Neural crest cell (in vitro differentiated cells): ENCODE measurements at places on chromosomes 4 and X.
A peak's percentile ranks its signal among the peaks of the same experiment; 100 is the strongest.

DNA sequence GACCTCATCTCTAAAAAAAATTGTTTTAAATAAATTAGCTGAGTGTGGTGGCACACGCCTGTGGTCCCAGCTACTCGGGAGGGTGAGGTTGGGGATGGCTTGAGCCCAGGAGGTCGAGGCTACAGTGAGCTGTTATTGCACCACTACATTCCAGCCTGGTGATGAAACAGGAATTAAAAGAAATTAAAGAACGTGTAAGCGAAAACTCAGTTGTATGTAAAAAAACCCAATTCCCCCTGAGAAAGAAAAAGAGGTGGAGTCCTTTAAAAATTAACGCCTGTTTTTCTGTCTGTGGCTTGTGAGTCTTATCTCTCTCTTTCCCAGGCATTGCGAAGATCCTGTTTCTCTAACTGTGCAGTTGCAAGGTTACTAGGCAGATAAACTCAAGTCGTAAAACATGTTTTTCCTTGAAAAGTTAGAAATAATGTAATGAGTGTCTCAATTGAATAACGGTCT is 22.1 kb downstream of the EPGN start:
- DNase-seq: no peak

GRCh38 chr4:85302756-85303155 is 172.2 kb upstream of the ARHGAP24 start:
- DNase-seq: no peak

GRCh38 chr4:180578175-180578574 is 1665.0 kb upstream of the TENM3 start:
- no peak for DNase-seq

DNA sequence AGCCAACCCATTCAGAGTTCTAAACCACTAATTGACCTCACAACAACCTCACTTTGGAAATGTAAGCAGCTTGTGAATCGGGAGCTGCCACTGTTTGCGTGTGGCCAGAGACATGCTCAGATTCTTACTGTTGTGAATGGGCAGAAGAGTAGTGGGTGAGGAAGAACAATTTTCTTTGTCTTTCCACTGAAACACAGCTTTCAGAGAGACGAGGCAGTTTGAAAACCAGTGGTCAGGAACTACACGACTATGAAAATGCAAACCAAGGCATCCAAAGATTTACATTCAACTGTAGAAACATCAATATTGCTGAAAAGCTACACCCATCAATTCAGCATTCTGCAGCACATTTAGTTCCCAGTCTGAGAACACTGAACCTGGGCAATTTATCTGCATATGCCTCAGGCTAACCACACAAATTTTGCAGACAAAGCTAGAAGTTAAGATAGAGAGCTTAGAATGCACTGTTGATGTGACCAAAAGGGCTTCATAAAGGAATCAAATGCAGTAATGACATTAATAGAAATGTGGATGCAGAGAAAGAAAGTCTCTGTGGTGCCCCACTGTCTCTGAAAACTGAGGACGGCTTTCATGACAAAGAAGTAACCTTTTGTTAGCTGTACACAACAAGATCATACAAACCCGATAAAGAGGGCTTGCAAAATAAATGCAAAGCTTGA is 134.3 kb downstream of the APBB2 start:
- no peak for DNase-seq

DNA sequence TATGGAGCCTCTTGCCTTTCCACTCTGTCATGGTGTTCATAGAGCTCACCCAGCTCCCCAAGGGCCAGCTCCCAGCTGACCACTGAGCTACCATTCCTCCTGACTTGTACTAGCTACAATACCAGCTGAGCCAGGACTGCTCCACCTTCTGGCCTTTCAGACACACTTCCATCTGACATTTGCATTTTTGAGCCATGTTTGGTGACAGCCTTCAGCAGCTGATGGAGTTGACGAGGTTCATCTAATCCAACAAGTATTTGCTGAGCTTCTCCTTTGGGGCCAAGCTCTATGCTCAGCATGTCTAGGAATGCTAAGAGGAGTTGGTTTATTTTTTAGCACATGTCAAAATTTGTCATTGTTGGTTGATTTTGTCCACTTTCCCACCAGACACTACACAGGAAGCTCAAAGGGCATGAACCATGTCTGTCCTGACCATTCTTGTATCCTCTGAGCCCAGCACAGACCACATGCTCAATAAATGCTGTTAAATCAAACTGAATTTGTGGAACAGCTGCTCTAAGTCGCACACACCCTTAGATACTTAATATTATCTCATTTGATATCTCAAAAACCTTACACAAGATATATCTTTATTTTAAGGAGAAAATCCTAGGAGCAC is 142.6 kb upstream of the PPARGC1A start:
- no peak for DNase-seq

DNA sequence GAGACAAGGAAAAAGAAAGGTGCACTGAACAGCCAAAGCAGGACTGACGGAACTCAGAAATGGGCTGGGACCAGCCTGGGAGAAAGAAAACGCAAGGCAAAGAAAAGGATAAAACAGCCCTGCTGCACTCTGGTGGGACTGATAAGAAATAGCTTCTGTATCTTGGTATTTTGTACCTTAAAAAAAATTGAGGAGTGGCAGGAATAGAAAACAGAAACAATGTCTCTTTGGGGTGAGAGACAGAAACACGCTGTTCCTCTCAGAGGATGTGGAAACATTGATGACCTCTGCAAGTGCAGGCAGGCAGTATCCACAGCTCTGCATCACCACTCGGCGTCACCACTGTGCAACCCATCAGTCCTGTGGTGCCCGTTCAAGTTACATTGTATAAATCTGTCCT is 152.5 kb upstream of the SPRY1 start:
- no peak for DNase-seq

GRCh38 chr4:73814679-73815078 is 21.8 kb upstream of the CXCL6 start:
- no peak for DNase-seq

- no peak for DNase-seq
These were observed 2210.5 kb downstream of the PCDH7 start for GRCh38 chr4:32930700-32931099.

GRCh38 chrX:109709129-109709631 is 23.9 kb downstream of the ACSL4 start:
- DNase-seq: no peak

GRCh38 chr4:85818700-85819099 is 343.8 kb downstream of the ARHGAP24 start:
- no peak for DNase-seq

- DNase-seq: no peak
These were observed 180.4 kb upstream of the FAT1 start for GRCh38 chr4:186904101-186904500.

- no peak for DNase-seq
These were observed 140.3 kb downstream of the INPP4B start for GRCh38 chr4:142705820-142706219.

DNA sequence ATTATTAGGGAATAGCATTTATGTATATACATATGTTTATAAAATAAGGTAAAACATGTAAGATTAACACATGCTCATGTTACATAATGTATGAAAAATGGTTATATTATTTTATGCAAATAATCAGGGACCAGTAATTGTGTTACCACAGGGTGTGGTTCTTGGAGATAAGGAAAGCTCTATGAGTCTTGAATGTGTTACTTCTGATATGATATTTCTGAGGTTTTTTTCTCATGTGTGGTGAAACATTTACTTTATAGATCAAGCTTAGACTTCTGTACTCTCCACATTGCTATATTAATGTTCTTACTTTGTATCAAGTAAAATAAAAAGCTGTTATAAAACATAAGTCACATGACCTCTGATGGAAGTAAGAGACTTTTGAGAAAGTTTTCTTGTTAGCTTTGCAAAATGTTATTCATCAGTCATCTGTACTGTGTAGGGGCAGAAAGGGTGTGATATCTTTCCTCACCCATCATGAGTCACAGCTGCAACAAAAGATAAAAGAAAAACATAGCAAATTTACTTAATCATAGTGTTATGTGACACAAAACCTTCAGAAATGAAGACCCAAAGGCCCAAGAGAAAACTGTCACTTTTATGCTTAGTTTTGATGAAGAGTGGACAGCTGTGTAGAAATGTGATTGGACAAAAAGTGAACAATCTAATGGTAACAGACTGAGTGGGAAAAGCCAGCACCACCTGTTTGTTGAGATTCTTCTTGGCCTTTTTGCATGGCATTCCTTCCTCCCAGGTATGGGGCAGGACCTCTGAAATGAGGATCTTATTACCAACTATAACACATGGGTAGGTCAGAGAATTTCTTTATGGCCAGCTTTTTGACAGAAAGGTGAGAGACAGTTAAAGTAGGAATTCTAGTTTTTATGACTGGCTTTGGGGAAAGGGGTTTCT is 632.3 kb downstream of the PDHA2 start:
- no peak for DNase-seq

GRCh38 chr4:21102667-21103066 is 402.4 kb downstream of the PACRGL start:
- DNase-seq: no peak

GRCh38 chrX:119885554-119886428 is 9.9 kb upstream of the AKAP14 start:
- DNase-seq: no peak

GRCh38 chr4:37268319-37268718 is 23.8 kb downstream of the NWD2 start:
- no peak for DNase-seq

GRCh38 chrX:54213603-54214002 is 30.5 kb upstream of the FAM120C start:
- DNase-seq: no peak

DNA sequence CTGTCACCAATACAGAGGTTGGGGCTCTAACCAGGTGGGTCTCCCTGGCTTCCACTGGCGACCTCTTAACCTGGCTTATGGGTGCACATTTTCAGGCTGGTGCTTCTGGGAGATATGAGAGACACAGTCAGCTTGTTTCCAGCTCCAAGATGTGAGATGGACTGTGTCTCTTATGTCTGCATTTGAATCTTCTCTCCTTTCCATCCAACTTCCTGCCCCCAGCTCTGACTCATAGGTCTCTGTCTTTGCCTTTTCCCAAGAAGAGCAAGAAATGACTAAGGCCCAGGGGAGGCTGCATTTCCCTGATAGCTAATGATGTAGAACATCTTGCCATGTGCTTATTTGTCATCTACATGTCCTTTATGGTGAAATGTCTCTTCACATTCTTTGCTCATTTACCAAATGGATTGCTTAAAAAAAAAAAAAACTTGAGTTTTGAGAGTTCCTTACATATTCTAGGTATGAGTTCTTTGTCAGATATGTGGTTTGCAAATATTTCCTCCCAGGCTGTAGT is 3.2 kb upstream of the UXT start:
- DNase-seq: no peak

DNA sequence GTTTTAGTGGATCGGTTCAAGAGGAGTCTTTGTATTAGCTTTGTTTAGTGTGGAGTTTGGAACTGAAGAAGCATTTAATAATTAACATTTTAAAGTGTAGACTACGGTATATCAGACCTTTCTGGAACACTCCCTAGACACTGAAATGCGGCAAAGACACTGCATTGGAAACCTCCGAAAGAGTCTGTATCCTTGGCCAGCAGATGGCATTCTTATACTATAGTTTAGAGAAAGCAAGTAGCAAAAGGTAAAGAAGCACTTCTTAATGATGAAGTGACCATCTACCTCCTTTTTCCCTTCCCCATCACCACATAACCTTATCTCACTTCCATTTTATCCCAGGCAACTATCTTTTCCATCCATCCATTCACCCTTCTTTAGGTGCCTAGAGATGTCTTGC is 7.6 kb downstream of the FABP2 start:
- DNase-seq: no peak

DNA sequence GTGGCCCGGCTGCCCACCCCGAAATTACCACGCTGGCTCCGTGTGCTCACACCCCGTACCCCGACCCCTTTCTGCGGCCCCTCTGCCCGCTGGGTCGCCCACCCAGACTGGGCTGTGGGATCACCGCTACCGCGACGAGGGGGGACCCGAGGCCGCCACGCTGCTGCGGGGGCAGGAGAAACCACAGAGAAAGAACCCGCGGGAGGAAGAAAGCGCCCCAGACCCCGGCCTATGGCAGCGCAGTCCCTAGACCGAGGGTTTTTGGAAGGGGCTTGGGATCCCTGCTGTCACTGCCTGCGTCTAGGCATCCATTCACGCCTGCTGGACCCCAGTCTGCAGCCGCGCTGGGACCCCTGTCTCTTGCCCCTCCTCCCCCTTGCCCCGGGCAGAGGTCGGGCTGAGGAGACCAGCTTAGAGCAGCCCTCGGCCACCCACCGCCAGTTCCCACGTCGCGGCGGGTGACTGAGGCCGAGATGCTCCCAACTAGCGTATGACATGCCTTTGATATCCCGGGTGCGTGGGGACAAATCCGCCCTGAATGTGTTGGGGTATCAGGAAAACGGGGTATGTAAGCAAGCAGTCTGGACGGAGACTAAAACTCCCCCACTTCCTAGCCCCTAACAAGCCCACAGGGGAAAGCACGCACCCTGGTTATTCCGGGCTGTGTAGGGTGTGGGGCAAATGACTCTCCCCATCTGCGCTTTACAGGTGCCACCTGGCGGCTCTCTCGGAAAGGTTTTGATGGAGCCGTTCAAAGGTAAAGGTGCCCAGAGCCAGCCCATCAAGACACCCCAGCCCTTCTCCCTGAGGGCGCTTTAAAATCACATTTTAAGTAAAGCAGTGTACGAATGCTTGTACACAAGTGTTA is 862 bp upstream of the INPP4B start:
- peak; percentile 9 for DNase-seq

- DNase-seq: no peak
These were observed 223.3 kb downstream of the COL25A1 start for GRCh38 chr4:109079201-109079600.

DNA sequence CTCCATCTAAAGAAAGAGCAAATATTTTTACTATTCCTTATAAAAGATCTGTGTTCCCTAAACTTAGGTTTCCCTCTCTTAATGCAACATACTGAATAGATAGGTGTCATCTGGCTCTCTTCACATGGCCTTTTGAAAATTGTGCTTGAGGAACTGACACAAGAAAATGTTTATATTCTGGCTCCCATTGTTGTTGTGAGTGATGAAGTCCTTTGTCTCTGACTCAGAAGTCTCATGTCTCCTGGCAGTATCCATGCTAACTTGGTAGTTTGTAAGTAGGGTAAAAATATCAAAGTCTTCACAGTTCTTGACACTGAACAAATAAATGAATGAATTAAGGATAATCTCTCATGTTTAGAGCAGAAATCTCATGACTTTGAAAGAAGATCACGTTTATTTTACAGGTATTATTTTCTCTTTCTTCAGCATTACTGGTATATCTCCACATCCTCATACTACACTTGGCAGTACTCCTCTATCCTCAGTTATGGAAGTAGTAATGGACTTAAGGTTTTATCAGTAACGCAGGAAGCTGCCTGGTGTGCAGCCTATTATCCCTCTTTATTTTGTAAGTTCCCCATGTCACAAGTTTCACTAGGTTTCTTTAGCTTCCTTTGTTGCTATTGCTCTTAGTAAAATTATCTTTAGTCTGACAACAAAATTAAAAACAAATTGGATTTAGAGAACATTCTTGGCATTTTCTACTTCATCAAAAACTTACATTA is 14.2 kb upstream of the PABPC4L start:
- no peak for DNase-seq

GRCh38 chr4:86593688-86594558 is at the start of gene PTPN13:
Gene PTPN13 (plus strand): TSS chr4:86594315. CDS start chr4:86635257, 40,942 bp downstream.
- DNase-seq: peak; percentile 99

- DNase-seq: no peak
These were observed 46.7 kb upstream of the MXRA5 start for GRCh38 chrX:3393178-3393577.
